ENCODE measurements at places on chromosomes 12 and 14.

- DNase-seq: no peak
Measured at GRCh38 chr14:94505206-94505605, 4.1 kb downstream of the SERPINA12 start.

- no peak for DNase-seq
Measured at GRCh38 chr14:80699861-80700260, 241.7 kb downstream of the CEP128 start.

DNA sequence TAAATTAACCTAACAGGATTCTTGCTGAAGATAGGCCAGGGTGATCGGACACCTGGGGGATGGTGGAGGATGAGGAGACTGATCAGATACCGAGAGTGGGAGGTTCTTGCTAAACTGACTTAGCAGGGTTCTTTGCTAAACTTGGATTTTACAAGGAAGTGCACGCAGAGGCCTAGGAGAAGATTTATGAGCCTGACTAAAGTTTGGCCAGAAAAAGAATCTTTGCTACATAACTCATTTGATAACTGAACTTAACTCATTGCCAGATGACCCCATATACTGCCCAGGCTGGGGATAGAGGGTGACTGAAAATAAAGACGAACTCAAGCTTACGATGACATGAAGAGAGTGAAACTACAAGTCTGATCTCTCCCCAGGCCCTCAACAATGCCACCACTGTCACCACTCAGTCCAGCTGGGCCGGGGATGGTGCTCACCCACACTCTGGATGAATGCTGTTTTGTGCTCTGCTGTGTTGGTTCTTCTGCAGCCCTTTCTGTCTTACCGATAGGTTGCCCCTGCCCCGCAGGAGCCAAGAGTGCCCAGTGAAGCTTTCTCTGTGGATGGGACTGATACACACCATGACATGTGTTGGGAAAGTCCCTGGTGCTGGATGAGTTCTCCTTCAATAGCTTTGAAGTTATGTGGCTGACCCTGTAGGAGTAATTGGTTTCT lies 29.0 kb downstream of the PPFIBP1 start:
- DNase-seq: no peak

GRCh38 chr14:63962906-63963305 lies 110.1 kb downstream of the SYNE2 start:
- DNase-seq: no peak

DNA sequence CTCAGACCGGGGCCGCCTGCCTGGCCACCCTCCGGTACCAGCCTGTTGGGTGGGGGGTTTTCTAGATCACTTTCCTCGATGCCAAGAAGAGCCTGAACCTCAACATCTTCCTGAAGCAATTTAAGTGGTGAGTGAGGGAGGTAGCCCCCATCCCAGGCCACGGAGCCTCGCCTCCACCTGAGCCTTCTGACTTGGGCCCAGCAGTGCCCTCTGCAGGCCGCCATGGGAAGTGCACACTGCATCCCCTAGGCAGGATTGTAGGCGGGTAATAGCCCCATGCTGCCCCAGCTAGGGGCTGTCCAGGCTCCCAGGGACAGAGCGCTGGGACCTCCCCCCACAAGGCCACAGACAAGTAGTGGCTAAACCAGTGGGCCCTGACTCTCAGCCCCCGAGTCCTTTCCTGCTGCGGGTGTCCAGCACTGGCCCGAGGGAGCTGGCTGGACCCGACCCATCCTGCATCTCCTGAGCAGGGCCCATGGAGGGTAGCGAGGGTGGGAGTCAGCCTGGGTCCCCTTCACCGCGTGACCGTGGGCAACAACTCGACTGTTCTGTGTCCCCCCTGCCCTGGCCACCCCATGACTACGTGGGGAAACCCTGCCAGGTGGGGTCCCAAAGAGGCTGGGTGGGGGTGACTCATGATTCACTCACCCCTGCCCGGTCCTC lies 15.3 kb upstream of the ADSS1 start:
- no peak for DNase-seq

DNA sequence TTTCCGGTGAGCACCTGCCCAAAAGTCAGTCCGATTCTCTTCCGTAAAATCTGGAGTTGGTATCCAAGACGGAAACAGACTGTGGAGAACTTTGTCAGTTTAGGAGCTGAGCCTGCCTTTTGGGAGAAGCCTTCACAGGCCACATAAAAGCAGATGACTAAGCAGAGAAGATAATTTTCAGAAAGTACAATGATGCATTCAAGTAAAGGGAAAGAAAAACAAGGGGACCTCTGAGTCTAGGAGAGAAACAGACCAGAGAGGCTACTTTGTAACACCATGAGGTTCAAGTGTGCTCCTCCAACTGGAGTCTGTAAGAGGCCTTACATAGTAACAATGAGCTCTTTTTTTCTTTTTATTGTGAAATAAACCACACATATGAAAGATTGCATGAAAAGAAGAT lies 21.1 kb downstream of the TMED8 start:
- no peak for DNase-seq

- DNase-seq: no peak
Measured at GRCh38 chr14:73007835-73008234, 19.1 kb downstream of the ZFYVE1 start.

DNA sequence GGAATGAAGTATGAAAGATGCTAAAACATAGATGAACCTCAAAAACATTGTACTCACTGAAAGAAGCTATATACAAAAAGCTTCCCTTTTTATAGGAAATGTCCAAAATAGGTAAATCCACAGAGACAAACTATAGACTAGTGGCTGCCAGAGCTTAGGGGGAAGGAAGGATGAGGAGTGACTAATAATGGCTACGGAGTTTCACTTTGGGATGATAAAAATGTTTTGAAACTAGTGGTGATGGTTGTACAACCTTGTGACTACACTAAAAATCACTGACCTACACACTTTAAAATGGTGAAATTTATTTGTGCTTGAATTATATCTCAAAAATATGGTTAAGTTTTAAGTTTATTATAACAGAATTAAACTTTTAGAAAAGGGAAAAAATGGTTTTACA lies 37.1 kb upstream of the AMN1 start:
- DNase-seq: no peak

- no peak for DNase-seq
Measured at GRCh38 chr12:51868821-51869495, 18.9 kb upstream of the ANKRD33 start.

- DNase-seq: no peak
Measured at GRCh38 chr14:66242001-66242400, 244.2 kb upstream of the CCDC196 start.

- no peak for DNase-seq
Measured at GRCh38 chr12:76921100-76921471, 42.3 kb upstream of the CSRP2 start.

DNA sequence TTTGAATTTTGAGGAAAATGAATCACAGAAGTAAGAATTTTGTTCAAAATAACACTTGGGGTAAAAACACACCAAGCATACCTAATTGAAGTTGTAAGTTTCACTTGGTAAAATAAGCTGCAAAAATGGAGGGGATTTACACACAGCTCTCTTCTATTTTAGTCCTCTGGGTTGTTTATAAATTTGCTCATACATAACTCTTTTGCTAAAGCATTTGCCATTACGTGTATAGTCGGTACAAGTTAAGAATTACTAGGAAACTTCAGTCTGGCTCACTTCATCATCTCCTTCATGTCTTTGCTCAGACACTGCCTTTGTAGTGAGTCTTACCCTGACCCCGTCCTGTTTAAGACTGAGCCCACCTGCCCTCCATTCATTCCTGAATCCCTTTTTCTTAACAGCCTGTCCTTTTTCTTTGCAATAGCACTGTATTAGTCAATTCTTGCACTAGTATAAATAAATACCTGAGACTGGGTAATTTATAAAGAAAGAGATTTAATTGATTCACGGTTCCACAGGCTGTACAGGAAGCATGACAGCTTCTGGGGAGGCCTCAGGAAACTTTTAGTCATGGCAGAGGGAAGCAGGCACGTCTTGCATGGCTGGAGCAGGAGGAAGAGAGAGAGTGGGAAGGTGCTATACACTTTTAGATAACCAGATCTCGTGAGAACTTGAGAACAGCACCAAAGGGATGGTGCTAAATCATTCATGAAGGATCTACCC lies 451.1 kb downstream of the PCNX1 start:
- no peak for DNase-seq

GRCh38 chr14:106013879-106014376 lies 487.5 kb downstream of the TMEM121 start:
- DNase-seq: no peak

DNA sequence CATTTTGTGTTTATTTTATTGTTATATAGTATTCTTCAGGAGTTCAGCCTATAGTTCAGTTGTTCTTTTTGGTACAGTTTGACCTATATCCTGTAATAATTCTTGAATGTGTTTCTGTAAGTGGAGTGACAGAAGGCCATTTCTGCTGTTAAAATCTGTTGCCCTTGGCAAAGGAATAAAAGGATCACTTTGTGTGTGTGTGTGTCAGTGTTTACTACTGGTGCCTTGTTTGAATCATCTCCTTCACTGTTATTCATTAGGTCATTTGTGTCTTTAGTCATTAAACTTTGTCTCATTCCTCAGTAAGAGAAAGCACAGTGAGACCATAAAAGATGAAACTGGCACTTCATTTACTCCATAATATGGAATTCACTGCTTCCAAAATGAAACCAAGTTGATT lies 130.7 kb downstream of the TMTC2 start:
- DNase-seq: no peak

GRCh38 chr12:55850893-55851292 lies 8.2 kb upstream of the MMP19 start:
- DNase-seq: no peak

- no peak for DNase-seq
Measured at GRCh38 chr14:64765740-64766302, 61.6 kb downstream of the PLEKHG3 start.

GRCh38 chr14:93525696-93526451 lies 95.1 kb downstream of the UNC79 start:
- DNase-seq: no peak

DNA sequence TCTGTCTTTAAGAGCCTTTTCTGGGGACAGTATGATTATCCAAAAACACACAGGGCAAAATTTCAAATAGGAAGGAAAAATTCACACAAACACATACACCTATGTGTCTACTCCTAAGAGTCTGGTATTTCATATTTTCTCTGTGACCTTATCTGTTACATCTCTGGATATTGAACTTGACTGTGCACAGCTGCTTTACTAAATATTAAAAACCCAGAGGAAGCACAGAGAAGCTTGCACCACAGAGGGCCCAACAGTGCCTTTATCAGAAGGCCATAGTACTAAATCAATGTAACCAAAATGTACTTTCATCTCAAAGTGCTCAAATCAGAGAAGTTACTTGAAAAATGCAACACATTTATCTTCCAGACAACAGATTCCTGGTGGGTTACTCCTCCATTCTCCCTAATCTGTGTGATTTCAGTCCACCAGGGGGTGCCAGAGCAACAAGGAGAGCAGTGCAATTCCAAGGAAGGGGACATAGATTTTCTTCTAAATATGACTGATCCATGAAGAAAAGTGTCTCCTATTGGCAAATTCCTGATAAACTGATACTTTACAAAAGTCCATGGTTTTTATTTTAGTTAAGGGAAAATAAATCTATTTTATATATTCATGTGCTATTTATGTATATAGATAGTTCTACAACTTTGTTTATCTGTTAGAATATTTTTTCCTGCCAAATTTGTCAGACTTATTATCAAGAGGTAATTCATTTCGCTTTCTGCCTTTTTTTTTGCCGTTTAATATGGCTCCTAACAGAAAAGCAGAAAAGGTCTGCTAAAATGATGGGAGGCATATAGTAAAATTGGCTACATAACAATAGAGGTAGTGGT lies 617.6 kb downstream of the LRFN5 start:
- DNase-seq: no peak

DNA sequence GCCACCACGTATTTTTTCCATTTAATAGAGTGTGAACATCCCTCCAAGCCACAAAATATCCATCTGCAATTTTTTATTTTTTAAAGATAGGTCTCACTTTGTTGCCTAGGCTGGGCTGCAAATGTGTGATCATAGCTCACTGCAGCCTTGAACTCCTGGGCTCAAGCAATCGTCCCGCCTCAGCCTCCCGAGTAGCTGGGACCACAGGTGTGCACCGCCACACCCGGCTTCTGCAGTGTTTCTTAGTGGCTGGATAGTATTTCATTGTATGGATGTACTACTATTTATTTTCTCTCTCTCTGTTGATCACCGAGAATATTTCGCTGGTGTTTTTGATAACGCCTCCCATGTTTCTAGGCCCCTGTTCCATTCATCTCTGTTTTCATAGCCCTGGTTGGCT lies 17.5 kb downstream of the MLXIP start:
- no peak for DNase-seq

- DNase-seq: no peak
Measured at GRCh38 chr12:57604992-57605810, 577 bp downstream of the DTX3 start.

GRCh38 chr12:95384785-95385184 lies 89.2 kb upstream of the METAP2 start:
- no peak for DNase-seq

DNA sequence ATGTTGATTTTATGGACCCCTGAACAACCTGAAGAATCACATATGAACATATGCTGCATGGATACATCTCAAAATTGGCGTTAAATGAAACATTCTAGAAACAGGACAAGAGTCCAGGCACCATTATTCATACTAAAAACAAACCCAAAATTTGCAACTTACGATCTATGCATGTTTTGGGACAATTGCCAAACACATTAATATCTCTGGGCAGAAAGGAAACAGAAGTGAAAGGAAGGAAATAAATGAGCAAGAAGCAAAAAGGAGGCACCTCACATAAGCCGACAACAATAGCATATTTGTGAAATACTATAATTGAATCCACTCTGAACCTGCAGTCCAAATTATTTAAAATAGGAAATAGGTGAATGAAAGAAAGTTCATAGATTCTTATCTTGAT lies 1505.3 kb downstream of the AACS start:
- DNase-seq: no peak

DNA sequence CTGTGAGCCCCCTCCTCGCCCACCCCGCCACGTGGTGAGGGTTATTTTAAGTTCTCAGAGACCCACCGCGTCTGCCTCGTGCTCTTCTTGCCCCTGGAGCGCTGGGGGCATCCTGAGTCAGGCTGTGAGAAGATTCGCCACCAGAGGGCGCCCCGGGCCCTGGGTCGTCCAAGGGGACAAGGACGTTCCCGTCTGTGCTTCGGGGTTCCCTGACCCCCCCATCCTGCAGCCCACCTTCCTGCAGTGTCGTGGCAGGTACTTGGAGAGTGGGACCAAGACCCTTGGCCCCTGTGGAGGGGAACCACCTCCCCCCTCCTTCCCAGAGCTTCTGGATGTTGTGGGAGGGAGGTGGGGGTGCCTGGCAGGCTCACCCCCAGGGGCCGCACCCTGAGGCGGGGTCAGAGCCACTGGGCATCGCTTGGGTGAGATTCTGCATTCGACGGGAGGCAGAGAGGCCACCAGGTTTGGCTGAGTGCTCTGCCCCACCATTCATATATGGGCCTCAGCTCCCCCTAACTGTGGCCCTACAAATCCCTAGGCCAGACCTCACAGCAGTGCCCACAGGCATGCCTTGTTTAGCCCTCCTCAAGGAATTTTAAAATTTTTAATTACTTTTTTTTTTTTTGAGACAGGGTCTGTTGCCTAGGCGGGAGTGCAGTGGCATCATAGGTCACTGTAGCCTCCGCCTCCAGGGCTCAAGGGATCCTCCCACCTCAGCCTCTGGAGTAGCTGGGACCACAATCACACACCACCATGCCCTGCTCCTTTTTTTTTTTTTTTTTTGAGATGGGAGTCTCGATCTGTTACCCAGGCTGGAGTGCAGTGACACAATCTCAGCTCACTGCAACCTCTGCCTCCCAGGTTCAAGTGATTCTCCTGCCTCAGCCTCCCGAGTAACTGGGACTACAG lies 17.0 kb downstream of the RHOF start:
- DNase-seq: no peak
